ENCODE measurements at places on chromosomes 1 and 21.

DNA sequence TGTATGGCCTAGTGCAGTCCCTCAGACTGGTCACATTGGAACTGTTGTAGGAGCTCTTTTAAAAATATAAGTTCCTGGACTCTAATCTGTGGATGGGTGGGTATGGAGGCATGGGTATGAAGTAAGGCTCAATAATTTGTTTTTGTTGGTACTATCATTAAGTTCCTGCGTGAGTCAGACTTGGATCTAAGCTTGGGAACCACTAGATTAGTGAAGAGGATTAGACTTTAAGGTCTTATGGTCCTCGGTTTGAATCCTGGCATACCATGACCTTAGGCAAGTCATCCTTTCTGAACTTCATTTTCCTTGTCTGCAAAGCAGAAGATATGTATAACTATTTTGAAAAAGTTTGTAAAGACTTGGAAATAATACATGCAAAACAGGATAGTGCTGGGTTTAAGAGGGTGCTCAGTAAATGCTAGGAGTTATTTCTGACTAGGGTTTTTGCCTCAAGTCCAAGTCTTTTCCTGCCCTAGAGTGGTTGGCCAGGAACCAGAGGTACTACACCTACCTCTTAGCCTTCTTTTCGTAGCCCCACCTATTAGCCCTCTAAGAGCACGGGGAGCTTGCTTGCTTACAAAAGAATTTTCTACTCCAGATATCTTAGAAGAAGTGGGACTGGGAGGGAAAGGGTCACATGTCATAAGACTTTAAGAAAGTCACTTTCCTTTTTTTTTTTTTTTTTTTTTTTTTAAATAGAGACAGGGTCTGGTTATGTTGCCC is 38.6 kb upstream of the METTL18 start:
- no peak for DNase-seq

- no peak for DNase-seq
Observed at GRCh38 chr1:30321246-30321910, 402.0 kb downstream of the MATN1 start.

DNA sequence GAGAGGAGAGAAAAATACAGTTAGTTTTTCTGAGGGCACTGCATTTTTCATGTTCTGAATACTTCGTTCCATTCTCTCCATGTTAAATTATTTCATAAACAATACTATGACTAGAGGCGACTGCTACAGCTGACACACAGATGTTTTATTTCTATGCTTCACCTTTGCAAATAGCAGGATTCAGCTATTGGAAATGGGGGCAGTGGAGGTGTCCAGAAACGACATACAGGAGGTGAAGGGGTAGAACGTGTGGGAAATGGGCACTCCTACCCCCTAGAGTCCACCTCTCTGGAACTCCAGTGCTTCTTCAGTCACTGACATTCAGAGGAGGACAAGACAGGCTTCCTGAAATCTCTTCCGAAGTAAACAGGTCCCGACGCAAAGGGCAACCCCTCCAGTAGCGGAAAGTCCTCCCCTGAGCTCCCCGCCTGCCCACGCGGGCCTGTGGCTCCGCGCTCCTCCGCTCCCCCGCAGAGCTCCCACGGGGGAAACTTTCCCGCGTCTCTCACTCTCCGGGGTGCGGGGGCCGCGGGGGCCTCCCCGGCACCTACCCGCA is 480 bp downstream of the DPYD start:
- no peak for DNase-seq

GRCh38 chr1:23403038-23403336 is 21.6 kb downstream of the TCEA3 start:
- DNase-seq = no peak

DNA sequence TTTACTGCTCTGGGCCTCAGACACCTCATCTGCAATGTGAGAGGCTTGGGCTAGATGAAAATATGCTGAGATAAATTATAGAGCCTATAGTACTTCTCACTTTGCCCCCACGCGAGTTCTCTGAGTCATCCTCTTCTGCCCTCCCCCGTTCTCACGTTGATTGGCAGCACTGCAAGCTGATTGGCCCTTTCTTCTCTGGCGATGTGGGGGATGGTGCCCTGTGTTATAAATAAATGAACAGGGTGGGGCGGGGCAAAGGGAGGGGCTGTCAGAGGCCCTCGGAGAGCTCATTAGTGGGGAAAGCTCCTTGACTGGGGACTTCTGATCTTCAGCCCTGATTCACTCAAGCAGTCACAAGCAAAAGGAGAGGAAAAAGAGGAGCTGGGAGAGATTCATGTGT is 64.3 kb upstream of the ZC3H12A start:
- DNase-seq = no peak

DNA sequence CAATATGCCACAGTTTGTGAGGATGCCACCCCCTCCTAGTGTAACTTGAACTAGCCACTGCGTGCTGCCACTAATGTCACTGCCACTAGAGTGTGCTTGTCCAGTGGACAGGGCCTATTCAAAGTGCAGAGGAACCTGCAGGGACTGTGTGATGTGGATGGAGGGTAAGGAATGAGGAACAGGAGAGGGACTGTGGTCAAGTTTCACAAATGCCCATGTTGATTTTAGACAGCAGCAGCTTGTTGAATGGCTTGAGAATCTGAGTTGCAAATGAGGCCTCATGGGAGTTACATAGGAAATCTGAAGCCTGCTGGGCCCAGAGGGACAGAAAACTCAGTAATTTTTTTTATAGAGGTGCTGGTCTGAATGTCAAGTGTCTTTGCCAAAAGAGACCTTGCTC is 112.3 kb downstream of the HHAT start:
- no peak for DNase-seq

- DNase-seq = no peak
Observed at GRCh38 chr1:47725000-47725473, 272.1 kb downstream of the TRABD2B start.

GRCh38 chr1:212007178-212007577 is 28.2 kb downstream of the INTS7 start:
- no peak for DNase-seq

GRCh38 chr1:213464786-213465460 is 413.9 kb downstream of the RPS6KC1 start:
- no peak for DNase-seq

DNA sequence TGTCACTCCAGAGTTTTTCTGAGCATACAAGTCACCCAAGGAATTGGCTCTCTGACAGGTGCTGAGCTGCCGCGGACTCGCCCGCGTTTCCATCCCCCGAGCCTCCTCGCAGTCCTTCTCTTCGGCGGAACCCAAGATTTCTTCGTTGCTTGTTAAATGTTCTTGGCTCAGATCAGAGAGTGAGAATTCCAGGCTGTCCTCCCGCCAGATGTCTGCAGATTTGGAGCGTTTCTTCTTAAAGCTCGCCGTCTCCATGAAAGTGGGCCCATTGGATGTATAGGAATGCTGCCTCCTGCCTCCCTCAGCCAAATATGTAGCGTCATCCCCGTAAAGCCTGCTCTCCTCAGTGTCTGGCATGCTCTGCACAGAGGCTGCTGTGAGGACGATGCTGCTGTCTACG is 77.8 kb downstream of the TIAM1 start:
- DNase-seq = no peak

- no peak for DNase-seq
Observed at GRCh38 chr1:38028105-38028591, 15.6 kb downstream of the UTP11 start.

GRCh38 chr21:33411949-33412430 is 8.8 kb downstream of the IFNGR2 start:
- no peak for DNase-seq
